CD4-positive, alpha-beta T cell treated with Interferon alpha-2 for 1 hour (primary cell): ENCODE measurements at places on chromosomes 7 and 10.

DNA sequence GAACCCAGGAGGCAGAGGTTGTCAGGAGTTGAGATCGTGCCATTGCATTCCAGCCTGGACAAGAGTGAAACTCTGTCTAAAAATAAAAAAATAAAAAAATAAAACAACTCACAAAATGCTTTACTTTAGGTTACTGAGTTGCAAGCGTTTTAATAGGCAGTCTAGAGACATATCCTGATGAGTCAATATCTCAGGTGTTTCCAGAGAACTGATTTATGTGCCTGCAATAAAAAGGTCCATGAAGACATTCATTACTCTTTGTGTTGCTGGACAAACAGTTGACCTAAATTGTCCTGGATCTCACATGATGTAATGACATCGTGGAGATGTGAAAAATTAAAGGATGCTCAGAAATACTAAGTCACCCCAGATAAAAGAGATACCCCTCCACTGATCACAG lies 31.5 kb downstream of the CDNF start:
- DNase-seq, result no peak

GRCh38 chr7:6179620-6180343 lies 92.6 kb downstream of the CYTH3 start:
- DNase-seq, result no peak

GRCh38 chr7:42227021-42227420 lies 10.0 kb downstream of the GLI3 start:
- DNase-seq, result no peak

GRCh38 chr10:32153252-32153651 lies 97.0 kb upstream of the KIF5B start:
- no peak for DNase-seq

DNA sequence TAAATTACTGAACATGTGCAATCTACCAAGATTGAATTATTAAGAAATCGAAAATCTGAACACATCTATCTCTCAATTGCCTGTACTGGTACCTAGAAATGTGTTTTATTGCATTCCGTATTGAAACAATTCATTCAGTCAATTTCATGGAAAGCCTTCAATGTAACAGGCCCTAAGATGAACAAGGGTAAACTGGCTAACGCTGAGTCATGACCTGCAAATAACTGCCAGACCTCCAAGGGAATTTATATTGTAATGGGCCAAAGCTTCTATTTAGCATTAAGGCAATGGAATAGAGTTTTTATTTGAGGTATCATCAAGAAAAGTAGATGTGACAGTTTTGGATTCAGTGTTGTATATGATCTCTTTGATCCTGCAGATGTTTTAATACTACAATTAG lies 49.9 kb upstream of the CD36 start:
- DNase-seq, result no peak

DNA sequence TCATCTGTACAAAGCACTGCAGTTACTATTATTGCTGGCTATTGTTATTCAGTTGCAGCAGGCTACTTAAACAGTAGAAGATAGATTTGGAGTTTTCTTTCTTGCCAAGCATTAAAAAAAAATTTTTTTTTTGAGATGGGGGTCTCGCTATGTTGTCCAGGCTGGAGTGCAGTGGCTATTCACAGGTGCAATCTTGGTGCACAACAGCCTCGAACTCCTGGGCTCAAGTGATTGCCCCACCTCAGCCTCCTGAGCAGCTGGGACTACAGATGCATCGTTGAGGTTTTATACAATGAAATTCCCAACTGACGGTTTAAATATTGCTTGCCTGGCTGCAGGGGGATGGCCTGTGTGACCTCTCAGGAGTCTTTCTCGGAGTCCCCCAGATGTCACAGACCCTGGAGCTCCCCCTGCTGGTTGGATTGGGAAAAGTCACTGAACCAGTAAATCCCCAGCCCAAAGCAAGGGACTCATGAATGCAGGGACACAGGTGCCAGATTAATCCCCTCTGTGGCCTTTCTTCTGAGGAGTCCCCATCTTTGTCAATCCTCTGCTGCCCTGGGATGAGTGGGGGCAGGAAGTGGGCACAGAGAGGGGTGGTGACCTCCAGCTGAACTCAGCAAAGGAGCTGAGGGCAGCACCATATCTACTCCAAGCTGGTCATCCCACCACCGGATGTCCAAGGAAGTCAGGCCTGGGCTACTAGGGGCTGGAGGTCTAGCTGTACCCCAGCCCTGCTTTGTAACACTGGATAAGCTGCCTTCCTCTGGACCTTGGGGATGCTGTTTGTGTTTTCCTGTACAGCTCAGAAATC lies 149.6 kb downstream of the C10orf105 start:
- peak; percentile 77 for DNase-seq

GRCh38 chr10:92045641-92046106 lies 122.1 kb downstream of the BTAF1 start:
- no peak for DNase-seq

- DNase-seq, result no peak
Observed at GRCh38 chr10:124732931-124733570, 11.1 kb downstream of the FAM53B start.

DNA sequence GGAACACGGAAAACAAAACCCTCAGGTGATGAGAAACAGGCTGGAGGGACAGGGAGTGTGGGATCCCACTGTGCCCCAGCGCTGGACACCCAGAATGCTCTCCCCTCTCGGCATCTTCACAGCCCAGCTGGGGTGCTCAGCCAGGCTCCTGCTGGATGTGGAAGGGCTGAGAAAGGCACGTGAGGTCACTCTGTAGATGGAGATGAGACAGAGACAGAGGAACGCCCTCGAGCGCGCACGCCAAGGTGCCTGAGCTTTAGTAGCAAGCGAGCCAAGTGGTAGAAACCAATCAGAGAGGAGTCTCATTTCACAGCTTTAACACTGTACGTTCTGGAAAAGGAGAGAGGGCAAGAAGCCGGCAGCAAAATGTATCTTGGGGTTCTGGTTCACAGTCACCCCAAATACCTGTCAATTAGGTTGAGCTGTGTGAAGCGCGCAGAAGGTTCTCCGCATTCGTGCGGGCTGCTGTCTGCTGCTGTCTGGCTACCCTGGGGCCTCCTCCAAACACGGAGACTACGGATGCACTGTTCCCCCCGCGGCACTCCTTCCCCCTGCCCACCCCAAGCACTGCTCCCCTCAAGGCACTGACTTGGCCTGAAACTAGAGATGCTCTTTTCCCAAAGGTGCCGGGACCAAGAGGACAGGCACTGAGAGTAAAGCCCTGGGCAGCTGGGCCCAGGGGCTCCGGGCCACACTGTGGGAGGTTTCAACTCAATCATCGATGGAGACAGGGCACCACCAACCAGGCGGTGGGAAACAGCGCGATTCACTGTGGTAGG lies 91.4 kb downstream of the ZRANB1 start:
- no peak for DNase-seq

DNA sequence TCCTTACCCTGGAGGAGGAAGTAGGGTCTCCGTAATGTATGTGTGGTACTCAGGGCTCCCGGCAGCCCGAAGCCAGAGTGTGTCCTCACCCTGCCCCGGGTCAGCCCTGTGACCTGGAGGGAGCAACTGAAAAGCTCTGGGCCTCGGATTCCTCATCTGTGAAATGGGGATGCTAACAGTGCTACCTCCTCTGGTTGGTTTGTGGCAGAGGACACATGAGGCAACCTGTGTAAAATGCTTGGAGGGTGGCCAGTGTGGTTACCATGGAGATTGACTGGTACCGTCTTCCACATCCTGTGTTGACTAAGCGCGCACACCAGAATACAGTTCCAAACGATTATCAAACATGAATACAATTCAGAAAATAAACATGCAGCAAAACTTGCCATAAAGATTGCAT lies 163.8 kb upstream of the KLF6 start:
- peak; percentile 89 for DNase-seq

GRCh38 chr10:101261702-101262101 lies 32.4 kb upstream of the LBX1 start:
- no peak for DNase-seq

- no peak for DNase-seq
Observed at GRCh38 chr10:133475425-133475734, 21.6 kb downstream of the SCART1 start.

GRCh38 chr10:3931901-3932300 lies 146.9 kb upstream of the KLF6 start:
- no peak for DNase-seq

GRCh38 chr10:33154590-33154989 lies 179.9 kb downstream of the NRP1 start:
- DNase-seq, result no peak

DNA sequence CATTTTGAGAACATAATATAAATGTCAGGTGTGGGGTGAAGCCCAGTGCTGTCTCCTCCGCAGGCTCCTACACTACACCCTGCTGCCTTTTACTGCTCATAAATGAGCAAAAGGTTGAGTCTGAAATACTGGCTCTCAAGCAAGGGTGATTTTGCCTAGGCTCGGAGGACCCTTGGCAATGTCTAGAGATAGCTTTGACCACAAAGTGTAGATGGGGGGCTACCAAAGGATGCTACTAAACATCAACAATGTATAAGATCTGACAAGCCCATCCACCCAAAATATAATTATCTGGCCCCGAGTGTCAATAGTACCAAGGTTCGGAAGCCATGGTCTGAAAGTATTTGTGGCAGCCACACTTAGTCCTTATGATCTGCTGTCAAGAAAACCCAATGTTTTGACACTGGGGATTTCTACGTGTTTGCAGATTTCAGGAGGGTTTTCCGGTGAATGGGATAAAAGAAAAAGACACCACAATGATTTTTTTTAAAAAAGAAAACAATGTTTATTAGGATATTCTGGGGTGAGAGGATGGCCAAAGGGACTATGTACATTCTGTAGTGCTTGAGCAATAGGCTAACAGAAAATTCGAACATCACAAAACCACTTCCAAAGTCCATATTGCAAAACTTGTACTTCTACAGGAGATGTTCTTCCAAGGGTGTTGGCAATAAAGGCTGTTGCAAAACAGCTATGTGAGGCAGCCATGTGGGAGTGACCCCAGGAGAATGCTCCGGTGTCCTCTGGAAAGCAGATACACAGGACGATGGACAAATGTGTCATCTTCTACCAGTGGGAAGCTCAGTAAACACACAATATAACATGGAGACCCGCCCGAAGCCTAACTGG lies 216.3 kb downstream of the GFRA1 start:
- DNase-seq, result no peak
